ENCODE measurements at places on chromosomes 5 and 9.

DNA sequence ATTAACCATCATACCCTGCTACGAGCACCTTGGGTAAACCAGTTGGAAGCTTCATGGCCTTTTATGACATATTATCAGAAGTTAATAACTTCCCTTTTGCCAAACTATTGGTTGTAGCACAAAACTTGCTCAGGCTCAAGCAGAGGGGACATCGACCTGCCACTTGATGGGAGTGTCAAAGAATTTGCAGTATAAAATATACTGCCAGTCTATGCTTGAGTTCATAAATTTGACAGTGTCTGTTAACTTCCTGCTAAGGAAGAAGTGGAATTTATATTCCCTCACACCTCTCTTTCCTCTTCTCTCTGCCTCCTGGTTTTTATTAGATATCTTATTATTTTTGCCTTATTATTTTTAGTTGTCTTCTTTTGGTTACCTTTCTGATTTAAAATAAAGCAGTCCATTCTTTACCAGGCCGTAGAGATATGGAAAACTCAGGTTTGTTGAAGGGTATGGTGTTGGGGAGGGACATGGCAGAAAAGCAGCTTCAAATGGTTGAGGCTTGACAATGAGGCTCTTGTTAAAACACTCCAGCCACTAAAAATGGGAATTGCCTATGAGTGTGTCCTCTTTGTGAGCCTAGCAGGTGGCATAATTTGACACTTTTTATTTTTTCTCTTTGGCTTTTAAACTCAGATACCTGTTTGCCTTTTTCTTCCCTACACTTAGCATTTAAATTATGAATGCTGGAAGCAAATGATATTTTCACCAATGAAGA is 298.0 kb downstream of the DOCK8 start:
- DNase-seq = no peak

DNA sequence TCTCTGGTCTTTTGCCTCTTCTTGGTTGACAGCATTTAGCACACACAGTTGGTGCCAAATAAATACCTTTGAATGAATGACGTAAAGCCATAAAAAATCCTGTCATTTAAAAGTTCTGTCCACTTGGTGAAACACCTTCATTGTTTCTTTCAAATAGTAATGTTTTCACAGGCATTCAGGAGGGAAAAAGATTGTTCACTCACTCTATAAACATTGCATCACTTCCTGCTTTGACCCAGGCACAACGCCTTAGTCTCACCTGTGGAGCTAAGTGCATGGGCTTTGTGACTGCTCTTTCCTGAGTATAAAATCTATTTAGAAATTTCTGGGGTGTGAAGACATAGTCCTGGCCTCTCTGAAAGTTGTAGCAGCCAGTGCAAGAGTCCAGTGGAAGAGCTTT is 88.9 kb upstream of the CXCL14 start:
- no peak for DNase-seq

GRCh38 chr9:82281066-82281465 is 292.5 kb downstream of the SPATA31D1 start:
- no peak for DNase-seq

- DNase-seq = no peak
Measured at GRCh38 chr9:6090277-6091210, 75.1 kb upstream of the RANBP6 start.

- DNase-seq = no peak
Measured at GRCh38 chr5:152607401-152608160, 202.5 kb upstream of the NMUR2 start.

DNA sequence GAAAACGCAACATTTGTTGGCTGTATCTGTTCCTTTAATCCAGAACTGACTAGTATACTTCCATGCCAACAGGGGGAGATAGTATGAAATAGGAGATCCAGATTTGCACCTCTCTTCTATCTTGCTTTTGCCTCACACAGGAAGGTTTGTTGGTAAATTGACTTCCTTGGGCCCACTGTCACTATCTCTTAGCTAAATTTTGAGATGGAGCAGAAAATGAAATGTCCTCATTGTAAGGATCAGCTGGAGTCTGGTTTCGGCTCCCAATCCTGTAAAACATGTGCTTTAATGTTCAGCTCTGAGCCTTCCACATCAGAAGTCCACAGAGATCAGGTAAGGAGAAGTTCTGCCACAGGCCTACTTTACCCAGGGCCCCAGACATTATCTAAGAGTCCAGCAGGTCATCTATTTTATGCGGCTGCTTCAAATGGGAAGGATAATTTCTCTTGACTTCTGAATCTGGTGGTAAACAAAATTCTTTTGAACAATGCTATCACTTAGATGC is 176.8 kb downstream of the FER start:
- no peak for DNase-seq

DNA sequence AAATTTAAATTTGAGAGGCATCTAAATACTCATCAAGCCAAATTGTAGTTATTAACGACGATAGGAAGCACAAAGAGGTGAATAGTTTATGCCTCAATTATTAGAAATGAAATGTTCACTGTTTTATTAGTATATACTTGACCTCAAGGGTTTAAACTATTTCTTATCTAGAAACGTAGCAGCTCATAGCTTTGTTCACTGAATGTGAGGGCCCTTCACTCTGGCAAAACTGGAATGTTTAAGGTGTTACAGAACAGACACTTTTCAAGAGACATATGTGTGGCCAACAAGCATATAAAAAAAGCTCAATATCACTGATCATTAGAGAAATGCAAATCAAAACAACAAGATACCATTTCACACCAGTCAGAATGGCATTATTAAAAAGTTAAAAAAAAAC is 151.2 kb upstream of the KCNN2 start:
- DNase-seq = no peak

GRCh38 chr9:134442486-134443173 is 116.4 kb downstream of the RXRA start:
- DNase-seq = no peak

GRCh38 chr5:163619951-163620350 is 114.5 kb downstream of the MAT2B start:
- DNase-seq = no peak

GRCh38 chr9:96398582-96399324 is 15.2 kb upstream of the SLC35D2 start:
- DNase-seq = no peak

GRCh38 chr5:80481019-80481893 is 6.6 kb upstream of the FAM151B start:
- DNase-seq = no peak

DNA sequence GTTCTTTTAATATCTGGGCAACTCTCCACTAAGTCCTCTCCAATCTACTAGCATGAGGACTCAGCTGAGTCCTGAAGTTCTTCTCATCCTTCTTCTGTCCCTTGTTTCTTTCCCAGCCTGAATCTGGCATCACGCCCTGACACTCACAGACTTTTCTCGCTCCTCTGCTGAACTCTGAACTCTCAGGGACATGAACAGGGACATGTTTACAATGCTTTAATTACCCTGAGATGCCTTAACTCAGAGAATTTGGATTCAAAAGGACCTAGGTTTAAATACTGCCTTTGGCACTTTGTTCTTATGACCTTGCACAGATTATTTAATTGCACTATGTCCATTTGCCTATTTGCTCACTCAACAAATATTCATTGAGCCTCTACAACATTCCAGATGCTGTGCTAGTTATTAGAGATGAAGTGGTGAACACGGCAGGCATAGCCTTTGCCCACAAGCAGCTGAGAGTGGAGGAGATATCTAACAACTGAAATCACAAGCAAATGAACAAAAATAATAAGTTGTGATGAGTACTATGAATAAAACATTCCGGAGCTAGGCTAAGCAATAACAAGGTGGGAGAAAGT is 106.0 kb downstream of the ADRB2 start:
- DNase-seq = no peak

- no peak for DNase-seq
Measured at GRCh38 chr9:105242557-105242956, 1.9 kb upstream of the SLC44A1 start.

- DNase-seq = no peak
Measured at GRCh38 chr9:111854799-111855198, 41.8 kb upstream of the UGCG start.

Measured in activated CD4-positive, alpha-beta T cell treated with anti-CD3 and anti-CD28 coated beads for 1 hour (primary cell).